Activated T-cell treated with anti-CD3 and anti-CD28 coated beads, Interleukin-2, amount 50 U/mL, for 1 hour (primary cell): ENCODE measurements at places on chromosomes 7 and 10.

DNA sequence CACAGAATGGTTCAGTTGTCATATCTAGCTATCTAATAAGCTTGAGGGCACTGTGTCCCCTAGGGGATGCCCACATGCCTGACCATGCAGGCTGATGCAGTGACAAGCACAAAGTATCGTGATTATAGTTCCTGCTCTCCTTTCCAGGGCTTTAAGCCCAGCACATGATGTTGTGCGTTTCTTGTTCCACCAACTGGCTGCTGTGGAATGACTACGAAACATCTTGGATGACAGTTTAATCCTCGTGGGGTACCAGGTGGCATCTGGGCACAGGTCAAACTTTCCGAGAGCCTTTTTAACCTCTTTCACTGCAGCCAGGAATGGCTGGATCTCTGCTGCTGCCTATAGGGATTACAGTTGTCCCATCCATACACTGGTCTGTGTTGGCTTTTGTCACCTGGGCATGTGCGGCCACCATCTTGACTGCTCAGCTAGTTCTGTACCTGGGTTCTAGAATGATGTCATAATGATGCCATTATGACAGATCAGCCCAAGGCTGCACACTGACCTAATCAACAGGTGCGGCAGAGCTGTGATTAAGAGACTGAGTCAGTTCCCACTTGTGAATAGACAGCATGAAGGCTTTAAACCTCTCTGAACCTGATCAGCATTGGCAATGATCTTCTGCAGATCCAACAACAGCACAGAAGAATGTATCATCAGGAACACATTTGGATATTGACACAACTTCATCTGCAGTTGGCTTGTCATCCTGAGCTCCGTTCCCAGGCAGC is 144.1 kb downstream of the DLG5 start:
- no peak for DNase-seq

DNA sequence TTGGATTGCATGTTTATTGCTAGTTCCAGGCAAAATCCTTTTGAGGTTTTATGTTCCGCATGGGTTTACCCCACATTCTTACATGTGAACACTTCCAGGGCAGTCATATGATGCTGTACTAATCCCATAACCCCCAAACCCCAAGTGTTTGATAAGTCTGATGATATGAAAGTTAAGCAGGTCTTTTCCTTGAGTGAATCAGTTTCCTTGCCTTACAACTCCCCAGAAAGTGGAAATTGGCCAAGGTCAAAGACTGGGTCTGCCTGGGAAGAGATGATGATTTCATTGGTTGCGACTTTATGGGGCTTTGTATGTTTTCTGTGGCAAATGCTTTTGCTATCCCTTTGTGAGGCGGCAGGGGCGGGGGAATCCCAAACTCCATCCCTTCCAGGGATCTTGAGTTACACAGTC is 24.7 kb downstream of the AFAP1L2 start:
- DNase-seq: no peak

- no peak for DNase-seq
These were observed 61.0 kb upstream of the NFE2L3 start for GRCh38 chr7:26090927-26091519.

DNA sequence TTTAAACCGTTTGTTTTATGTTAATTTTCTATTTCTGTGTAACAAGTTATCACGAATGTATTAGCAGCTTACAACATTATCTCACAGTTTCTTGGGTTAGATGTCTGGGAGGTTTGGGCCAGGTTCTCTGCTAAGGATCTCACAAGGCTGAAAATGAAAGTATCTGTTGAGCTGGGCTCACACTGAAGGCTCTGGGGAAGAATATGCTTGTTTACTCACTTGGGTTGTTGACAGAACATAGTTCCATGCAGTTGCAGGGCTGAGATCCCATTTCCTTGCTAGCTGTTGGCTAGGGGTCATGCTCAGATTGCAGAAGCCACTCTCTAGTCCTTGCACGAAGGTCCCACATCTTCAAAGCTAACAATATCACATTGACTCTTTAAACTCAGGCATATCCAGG is 266.6 kb upstream of the GNAI1 start:
- no peak for DNase-seq

DNA sequence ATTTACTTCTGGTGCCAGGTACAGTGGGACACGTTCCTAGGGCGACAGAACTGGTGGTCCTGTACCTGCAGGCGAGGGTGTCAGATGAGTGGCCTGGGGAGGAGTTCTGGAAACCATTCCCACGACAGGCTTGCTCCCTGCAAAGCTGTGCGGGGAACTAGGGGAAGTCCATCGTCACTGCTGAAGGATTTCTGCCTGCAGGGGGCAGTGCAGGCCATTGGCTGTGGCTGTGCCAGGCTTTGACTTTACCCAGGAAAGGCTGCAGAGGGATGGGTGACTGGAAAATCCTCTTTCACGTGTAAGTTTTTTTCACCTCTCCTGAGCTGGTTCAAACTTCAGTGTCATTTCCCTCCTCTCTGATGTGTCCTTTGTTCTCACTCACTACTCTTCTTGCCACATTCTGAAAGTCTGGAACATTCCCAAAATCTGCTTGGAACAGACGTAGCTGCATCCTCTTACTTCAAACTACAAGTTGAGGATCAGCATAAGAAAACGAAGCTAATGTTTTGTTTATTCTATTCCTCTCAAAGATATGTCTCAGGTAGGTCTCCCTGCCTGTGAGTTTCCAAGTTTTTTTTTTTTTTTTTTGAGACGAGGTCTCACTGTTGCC is 126.5 kb downstream of the SH2D4B start:
- peak; percentile 44 for DNase-seq

DNA sequence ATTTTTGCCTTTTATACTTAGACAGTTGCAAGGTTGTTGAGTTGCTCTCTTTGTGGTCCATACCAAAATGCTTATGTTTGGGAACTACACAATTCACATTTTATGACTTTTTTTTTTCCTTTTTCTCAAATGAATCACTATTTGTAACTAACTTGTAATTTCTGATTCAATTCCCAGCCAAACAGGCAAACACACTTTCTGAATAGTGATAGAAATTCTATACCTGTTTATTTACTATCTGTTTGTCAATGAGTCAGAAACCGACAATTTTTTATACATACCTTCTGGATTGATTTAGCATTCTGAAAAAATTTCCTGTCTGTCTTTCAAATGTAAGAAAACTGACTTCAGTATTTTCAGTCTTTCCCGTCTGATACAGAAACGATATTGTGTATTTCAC is 69.1 kb downstream of the MBL2 start:
- no peak for DNase-seq

DNA sequence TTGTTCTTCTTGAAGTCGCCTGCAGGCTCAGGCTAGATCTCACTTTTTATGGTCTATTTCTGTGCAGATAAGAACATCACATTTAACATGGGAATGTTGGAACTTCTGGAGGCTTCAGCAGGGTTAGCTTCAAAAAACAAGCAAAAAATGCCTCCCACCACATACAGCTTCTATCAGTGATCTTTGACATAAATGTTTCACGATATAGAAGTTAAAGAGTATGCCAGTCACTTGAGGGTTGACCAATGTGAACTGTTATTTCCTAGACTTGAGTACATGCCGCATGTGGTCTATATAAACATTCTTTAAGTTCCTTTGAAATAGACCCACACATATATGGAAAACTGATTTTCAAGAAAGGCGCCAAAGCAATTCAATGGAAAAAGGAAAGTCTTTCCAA is 219.2 kb upstream of the KLF14 start:
- DNase-seq: no peak
